ENCODE measurements at places on chromosomes 13 and 19.

DNA sequence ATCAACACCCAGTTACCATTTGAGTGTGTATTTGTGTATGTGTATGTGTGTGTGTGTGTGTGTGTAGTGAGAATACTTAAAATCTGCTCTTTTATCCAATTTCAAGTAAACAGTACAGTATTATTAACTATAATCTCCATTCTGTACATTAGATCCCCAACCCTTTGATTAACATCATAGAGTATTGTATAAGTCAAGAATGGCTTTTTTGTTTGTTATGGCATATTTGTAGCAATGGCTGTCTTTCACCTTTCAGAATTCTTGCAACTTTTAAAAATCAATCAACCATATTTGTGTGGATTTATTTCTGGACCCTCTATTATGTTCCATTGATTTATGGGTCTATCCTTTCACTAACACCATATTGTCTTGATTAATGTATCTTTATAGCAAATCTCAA, 779.3 kb upstream of the MIR17HG start:
- DNase-seq, result no peak

GRCh38 chr19:29807870-29808405, 3.9 kb upstream of the CCNE1 start:
- no peak for DNase-seq

- DNase-seq, result no peak
These were observed 11.6 kb upstream of the CLDN10 start for GRCh38 chr13:95540888-95541287.

DNA sequence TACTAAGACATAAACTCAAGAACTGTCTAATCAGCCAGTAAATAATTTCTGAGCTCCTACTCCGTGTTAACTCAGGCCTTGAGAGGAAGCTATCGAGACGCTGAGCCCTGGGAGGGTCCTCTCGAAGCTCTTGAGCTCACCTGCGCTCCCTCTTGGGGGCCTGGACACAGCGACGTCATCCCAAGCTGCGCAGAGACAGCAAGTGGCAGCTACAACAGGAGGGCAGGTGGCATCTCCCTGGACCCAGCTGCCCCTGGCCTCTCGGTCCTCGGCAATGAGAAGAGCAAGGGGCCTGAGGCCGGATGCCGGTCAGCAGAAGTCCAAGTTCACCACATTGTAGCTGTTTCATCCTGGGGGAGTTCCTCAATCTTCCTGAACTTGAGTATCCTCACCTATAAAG, 30.5 kb upstream of the TUBGCP3 start:
- DNase-seq, result no peak

DNA sequence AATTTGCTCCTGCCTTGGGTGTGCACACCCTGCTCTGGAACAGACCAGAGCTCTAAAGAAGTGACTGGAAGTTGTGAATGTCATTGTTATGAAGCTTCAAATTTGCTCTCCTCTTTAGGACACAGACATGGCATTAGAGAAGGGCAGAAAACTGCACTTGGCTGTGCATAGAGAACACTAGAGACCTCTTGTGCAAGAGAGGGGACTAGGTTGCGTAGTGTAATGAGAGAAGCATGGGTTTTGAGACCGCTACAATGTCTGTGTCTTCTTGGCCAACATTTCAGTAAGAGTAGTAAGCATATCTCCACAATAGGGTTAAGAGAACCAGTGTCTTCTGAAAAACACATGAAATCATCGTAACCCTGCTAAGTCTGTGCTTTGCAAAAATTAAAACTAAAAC, 423.3 kb downstream of the SPRY2 start:
- DNase-seq, result no peak

- DNase-seq, result peak; percentile 37
These were observed 6.8 kb downstream of the ANO8 start for GRCh38 chr19:17327654-17328516.

DNA sequence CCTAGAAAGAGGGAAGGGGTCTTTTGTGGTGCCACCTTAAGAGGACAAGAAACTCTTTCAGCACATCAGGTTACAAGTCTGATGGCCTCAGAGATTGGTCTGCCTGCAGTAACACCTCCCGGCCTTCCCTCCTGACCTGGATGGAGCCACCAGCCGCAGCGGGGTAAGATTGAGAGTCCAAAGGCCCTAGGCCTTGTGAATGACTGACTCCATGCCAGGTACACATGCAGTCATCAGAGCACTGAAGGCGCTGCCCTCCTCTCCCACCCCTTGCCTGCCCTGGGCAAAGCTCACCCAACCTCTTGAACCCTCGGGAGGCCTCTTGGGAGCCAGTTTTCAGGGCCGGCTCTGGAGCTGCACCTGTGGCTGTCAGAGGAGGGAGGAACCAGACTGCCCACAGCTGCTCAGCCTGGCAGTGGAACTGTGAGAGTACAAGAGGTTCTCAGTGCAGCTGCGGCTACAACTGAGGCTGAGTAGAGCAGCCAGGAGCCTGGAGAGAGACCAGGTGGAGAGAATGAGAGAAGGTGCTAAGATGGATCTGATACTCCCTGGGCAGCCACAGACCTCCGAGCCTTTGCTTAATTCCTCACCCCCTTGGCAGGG, 23.8 kb upstream of the C13orf42 start:
- no peak for DNase-seq

- no peak for DNase-seq
These were observed 68.8 kb downstream of the LMO7 start for GRCh38 chr13:75704927-75705288.

DNA sequence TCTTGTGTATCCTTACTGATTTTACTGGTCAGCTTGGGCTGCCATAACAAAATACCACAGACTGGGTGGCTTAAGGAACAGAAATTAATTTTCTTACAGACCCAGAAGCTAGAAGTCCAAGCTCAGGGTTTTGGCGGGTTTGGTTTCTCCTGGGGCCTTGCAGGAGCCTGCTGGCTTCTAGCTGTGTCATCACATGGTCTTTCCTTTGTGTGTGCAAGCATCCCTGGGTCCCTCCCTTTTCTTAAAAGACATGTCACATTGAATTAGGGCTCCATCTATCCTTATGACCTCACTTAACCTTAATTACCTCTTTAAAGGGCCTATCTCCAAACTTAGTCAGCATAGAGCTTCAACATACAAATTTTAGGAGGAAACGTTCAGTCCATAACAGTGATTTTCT, 23.4 kb downstream of the UBAC2 start:
- no peak for DNase-seq

GRCh38 chr19:40205760-40206159, 12.4 kb downstream of the TTC9B start:
- no peak for DNase-seq

GRCh38 chr19:21133633-21134032, 8.2 kb upstream of the ZNF431 start:
- no peak for DNase-seq

- no peak for DNase-seq
These were observed 9.8 kb downstream of the MCF2L start for GRCh38 chr13:112978561-112979405.
